ENCODE measurements at places on chromosomes 7 and 10. TPM values are rescaled to one million over a fixed set of nuclear protein-coding genes. Genes with fewer than 3 reads are reported as not detected.
A peak's percentile ranks its signal among the peaks of the same experiment; 100 is the strongest.

The ITPRIP gene
- total RNA-seq: 9.6 TPM

The ZNF804B gene
- total RNA-seq: not detected

The OPALIN gene
- total RNA-seq: not detected

The ASIC3 gene
- total RNA-seq: 1.0 TPM

The CHST3 gene
- total RNA-seq: 3.4 TPM

The PDZD7 gene
- 0.42 TPM for total RNA-seq

The POLR1F gene
- 13.3 TPM for total RNA-seq

The ASAH2 gene
- 5.0 TPM for total RNA-seq

- no peak for DNase-seq
Measured at GRCh38 chr7:155787171-155787851, 25.0 kb downstream of the SHH start.

- DNase-seq: peak; percentile 19
Measured at GRCh38 chr7:90595342-90595800, 750 bp upstream of the CDK14 start.

GRCh38 chr7:8146106-8146787 lies 115.7 kb downstream of the ICA1 start:
- no peak for DNase-seq

DNA sequence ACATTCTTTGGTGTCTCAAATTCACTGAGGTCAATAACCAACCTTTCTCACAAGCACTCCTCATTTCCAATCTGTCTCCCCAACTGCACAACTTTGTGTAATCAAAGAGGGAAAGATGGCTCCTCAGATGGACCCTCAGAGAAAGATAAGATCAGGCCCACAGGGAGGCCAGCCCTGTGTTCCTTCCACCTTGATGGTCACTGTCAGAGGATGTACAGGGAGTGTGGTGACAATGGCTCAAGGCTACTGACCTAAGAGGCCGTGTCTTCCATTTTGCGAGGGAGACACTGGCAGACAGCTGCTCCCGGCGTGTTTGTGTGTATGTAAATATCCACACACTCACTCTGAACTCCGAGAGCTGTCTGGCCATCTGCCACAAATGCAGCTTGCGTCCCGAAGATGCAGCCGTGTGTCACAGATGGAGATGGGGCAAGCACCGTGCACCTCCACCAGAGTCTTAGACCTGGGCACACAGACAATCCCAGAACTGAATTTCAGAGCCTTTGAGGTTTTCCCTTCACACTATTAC lies 712.1 kb upstream of the NRP1 start:
- no peak for DNase-seq

DNA sequence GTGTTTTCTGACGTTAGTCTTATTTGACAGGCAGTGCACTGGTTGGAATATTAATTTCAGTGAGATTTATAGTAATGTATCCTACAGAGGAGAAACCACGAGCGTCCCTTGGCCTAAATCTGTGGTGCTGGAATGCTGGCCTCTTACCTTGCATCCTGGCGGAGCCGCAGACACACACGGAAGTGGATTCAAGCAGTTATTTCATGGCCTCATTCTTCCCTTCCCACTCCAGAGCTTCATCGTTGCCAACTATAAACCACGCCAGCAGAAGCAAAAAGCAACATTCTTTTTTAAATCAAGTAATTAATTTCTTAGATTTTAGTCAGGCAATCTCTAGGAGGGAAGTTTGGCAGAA lies 13.1 kb downstream of the WIPI2 start:
- no peak for DNase-seq

- DNase-seq: no peak
Measured at GRCh38 chr10:46540412-46541016, 15.9 kb downstream of the GPRIN2 start.

DNA sequence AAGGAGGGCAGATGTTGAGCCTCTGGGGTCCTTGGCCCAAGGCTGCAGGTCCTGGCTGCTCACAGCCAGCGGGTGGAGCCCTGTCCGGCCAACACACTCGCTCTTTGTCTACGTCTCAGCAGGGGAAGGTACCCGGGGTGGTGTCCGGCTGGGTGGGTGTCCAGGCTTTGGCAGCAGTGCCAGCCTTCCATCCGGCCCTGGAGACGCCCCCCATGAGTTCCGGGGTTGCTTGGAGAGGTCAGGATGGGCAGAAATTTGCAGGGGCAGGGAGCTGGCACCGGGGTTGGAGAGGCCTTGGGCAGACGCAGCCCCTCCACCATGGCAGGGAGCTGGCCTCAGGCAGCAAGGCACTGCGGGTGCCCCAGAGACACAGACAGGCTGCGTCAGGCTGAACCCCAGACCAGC lies 42.2 kb upstream of the ELN start:
- DNase-seq: no peak

DNA sequence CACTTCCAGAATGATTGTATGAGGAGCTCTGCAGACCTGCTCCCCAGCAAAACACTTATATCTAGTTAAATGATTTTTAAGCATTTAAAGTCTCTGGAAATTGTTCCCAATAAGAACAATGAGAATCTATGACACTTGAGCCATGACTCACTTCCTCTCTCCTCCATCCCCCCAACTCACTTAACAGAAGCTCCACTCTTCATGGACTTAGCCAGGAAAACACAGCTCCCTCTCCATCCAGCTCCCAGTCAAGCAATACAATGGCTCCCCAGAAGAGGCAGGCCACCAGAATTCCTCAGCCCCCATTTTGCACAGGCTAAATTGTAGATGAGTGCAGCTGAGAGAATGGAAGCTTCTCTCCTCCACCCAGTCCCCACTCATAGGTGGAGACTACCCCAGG lies 27.0 kb downstream of the AOC1 start:
- DNase-seq: no peak

- DNase-seq: no peak
Measured at GRCh38 chr7:95321720-95322119, 2.6 kb downstream of the PON1 start.

DNA sequence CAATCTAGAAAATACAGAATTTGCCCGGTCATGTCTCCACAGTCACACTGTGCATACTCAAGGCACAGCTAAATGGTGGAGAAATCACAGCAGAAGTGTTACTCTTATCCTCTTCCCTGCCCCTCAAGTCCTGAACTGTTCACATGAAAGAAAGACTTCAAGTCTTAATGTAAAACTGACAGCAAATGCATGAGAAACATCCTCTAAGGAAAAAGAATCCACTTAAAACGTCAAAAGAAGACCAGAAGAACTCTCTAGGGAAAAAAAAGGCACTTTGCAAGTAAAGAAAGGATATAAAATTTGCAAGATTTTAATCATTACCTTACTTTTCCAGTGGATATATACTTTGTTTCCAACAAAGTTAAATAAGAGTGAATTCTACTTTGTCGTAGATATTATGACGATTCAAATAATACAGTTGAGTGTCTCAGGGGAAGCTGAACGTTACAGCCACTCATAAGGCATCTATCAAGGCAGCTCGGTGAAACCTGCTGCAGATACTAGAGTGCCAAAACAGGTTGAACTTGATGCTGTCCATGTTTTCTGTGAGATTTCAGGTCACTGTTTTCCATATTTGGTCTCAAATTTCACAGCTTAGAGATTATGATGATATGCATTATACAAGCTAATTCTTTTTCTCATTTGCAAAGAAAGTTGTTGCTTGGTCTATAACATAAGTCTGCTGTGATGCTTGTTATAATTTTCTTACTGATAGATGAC lies 155.0 kb downstream of the CTTNBP2 start:
- DNase-seq: no peak

DNA sequence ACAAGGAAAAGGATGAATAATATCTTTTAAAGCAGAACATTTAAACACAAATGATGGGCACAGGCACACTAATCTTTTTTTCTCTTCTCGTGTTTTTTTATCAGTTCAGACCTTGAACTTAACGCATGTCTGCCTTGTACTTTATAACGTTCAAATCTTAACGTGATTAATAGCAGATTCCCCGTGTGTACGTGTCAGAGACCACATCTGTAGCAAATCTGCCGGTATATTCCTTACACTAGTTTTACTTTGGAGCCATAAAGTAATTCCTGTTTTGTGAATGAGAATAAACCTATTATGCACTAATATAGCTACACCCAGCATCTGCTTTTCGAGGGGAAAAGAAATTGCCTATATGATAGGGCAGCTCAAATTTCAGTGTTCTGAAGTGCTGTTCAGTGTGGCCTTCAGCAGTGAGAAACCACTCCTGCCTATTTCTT lies 166.0 kb upstream of the TCF7L2 start:
- no peak for DNase-seq

DNA sequence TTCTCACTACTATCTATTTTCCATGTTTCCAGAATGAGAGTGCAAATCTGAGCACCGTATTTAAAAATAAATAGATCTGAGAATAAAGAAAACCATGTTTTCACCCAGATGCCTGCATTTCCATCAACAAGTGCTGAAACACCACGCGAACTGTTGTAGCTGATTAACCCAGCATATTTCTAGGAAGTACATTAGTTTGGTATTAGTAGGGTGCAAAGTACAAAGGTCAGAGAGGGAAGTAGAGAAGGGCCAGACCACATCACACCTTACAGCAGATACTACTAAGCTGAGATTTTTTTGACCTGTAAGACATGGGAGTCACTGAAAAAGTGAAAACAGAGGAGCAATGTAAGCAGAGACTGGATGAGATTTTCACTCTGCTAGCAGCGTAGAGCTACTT lies 181.3 kb downstream of the IMMP2L start:
- DNase-seq: no peak

GRCh38 chr10:45473126-45473525 lies 99.1 kb downstream of the ALOX5 start:
- DNase-seq: no peak

GRCh38 chr10:103820101-103821062 lies 35.0 kb downstream of the SH3PXD2A start:
- no peak for DNase-seq

- no peak for DNase-seq
Measured at GRCh38 chr10:132945125-132945893, 2.9 kb upstream of the CFAP46 start.

GRCh38 chr10:36463390-36463789 lies 662.0 kb upstream of the ANKRD30A start:
- no peak for DNase-seq

DNA sequence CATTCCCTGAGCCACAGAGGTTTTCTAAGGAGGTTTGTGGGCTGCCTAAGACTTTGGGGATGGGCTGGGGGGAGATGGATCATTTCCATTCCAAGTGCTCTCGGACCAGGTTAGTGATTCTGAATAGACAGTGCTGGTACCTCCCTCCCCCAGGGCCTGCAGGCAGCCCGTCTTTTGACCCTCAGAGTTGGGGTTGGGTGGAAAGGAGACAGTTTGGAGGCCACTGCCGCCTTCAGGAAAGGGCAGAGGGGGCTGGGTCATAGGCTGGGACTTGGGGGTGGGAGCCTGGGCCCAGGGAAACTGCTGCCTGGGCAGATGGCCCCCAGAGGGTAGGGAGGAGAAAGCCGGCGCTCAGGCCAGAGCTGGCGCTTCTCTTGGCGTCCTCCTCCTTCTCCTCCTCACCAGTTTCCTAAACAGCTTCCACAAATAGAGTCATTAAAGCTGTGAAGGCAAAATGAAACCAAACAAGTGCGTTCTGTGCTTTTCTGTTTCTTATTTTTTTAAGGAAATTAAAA lies 4.4 kb downstream of the UNC5B start:
- no peak for DNase-seq

DNA sequence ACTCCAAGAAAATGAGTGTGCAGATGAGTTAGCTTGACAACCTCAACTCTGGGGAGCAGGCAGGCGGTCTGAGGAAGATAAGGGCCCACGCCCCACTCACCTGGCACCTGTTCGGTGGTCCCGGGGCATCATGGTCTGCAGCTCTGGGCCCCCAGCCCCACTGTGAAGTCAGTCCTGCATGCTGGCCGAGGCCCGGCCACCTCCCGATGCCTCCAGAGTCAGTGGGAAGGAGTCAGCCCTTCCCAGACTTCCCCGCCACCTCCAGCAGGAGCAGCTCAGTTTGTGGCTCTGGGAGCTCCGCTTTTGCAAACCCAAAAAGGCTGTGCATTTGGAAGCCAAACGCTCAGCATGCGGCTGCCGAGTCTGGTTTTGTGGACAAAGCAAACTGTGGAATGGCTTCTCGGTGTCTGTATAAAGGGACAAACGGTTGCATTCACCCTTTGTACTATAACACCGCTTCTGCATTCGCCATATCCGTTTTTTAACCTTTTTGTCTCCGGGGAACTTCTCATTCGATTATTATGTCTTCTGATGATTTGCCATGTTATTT lies 167.3 kb downstream of the CCDC3 start:
- no peak for DNase-seq

DNA sequence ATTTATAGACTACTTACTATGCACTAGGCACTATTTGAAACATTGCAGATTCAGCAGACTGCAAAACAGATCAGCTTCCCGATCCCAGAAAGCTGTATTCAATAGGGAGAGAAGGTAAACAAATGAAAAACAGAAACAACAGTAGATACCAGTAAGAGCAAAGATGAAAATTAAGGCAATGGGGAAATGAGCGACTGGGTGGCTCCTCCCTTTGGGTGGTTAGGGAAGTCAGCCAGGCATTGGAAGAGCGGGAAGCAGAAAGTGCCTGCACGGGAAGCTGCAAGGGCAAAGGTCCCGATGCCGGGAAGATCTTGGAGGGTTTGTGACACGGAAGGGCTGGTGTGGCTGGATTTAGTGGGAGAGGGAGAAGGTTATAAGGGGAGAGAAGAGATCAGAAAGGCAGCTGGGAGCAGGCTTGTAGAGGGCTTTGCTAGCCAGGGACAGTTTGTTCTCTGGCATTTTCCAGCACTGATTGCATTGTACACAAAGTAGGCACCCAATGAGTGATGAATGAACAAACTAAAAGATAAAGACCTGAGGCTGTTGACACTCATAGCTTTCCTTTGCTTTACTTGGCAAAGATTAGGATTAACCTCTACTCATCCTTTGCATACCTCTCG lies 67.8 kb downstream of the NAMPT start:
- peak; percentile 87 for DNase-seq

GRCh38 chr10:4102802-4103344 lies 317.9 kb upstream of the KLF6 start:
- DNase-seq: no peak

DNA sequence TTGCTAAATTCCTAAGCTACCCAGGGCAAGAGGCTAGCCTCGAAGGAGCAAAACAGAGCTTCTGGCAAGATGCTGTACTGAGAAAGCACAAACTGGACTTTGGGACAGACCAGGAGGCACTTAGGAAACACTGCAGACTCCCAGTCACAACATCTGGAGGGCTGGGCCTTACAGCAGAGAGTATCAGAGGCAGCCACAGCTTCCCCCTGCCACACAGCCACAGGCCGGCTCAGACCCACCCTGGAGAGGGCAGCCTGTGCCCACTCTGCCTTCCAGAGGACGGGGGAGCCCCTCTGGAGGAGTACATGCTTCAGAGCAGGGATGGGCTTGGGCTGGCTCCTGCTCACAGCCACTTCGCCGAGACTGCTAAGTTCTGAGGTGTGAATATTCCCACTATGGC lies 17.4 kb downstream of the ESYT2 start:
- no peak for DNase-seq

GRCh38 chr10:80477813-80478212 lies 23.7 kb downstream of the TSPAN14 start:
- DNase-seq: no peak

- DNase-seq: no peak
Measured at GRCh38 chr7:150335108-150335773, 6.2 kb downstream of the RARRES2 start.

GRCh38 chr10:118712930-118713634 lies 41.7 kb downstream of the CACUL1 start:
- DNase-seq: no peak

Measured in colonic mucosa (tissue), 4 donors.